ELF-1 (cell line): ENCODE measurements at places on chromosomes 6 and 20.

- DNase-seq = no peak
These were observed 48.6 kb downstream of the DTNBP1 start for GRCh38 chr6:15614277-15614676.

- no peak for DNase-seq
These were observed 190.9 kb downstream of the MAFB start for GRCh38 chr20:40497899-40498691.

GRCh38 chr6:138432063-138432356, 28.0 kb downstream of the HEBP2 start:
- DNase-seq = no peak

DNA sequence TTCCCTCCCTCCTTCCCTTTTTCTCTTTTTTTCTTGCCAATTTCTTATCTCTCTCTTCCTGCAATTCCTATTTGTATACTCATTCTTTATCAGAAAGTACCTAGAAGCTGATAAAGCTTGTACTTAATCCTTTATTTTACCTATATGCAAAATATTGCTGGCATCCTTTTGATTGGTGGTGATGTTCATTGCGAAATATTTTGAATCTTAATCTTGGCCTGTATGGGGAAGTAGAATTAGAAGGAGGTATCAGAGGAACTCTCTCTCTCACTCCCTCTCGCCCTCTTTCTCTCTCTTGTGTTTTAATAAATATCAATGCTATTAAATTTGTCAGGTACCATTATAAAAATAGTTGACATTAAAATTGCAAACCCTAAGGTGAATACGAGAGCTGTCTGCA, 52.8 kb downstream of the UST start:
- no peak for DNase-seq

DNA sequence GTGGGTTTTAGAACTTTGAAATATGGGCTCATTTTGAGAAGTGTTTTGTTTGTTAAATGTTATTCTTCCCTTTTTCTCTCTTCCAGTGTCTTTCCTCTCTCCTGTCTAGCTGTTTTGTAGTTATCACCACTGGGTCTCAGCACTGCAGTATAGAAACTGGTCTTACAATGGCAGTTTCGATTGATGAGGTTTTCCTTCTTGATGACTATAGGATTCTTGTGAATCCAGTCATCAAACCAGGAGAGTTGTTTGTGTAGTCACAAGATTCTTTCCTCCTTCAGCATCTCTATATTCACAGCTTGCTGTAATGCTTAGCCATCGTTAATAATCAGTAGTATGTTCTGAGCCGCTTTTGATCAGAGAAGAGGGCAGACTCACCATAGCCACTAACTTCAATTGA, 172.3 kb downstream of the OGFRL1 start:
- DNase-seq = no peak
